ENCODE measurements at places on chromosomes 11 and 22. TPM values are rescaled to one million over a fixed set of nuclear protein-coding genes. Genes with fewer than 3 reads are reported as not detected.

Gene ACR
- 6.7 TPM for total RNA-seq

Gene DEFB131B
- not detected for total RNA-seq

Gene KRTAP5-7
- total RNA-seq = not detected

DNA sequence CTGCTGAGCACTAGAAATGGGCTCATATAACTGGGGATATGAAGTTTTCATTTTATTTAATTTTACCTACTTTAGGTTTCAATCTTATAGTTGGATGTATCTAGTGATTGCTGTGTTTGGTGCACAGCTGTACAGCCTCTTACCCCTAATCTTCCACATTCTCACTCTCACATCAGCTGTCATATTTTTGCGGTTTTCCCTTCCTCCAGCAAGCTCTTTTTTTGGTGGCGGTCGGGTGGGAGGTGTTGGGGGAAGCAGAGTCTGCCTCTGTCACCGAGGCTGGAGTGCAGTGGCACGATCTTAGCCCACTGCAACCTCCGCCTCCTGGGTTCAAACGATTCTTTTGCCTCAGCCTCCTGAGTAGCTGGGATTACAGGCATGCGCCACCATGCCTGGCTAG lies 445.1 kb upstream of the ISX start:
- DNase-seq = no peak

- no peak for DNase-seq
Measured at GRCh38 chr22:44954149-44954548, 55.7 kb downstream of the PHF21B start.

DNA sequence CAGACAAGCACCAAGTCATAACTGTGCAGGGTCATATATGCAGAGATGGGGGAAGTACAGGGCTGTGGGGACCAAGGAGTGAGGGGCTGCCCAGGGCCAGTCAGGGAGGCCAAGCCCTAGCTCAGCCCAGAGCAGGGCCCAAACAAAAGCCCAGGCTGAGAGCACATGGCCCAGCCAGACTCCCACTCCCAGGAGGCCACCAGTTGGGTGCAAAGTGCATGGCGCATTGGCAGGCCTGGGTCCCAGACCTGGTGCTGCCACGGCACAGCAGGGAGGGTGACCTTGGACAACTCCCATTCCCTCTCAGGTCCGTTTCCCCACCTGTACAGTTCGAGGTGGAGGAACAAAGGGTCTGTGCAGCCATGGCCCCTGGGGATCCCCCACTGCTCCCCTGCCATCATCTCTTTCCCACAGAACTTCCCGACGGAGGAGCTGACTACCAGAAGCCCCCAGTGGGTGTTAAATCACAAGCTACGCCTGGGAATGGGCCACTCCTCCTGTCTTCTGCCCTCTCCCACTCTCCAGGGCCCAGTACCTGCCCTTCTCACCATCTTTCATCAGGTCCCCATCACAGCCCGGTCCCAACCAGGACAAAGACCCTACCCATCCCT lies 608 bp downstream of the NIPSNAP1 start:
- DNase-seq = peak; percentile 74

- no peak for DNase-seq
Measured at GRCh38 chr11:5007561-5007960, 12.9 kb downstream of the OR51L1 start.

DNA sequence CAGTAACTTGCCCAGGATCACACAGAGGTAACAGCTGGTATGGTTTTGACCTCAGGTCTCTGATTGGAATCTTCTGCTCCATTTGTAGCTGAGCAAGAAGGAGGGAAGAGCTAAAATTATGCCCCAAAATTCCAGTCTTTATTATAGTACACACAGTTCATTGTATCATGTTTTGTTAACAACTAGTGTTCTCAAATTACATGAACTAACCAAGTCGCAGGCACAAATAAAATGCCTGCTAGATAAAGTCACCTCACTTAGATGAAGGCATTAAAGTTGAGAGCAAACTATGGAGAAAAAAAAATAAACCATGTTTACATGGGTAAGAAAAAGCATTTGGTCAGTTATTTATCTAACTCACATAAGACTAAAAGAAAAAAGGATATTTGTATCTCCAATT lies 58.8 kb downstream of the PDGFD start:
- no peak for DNase-seq
